ENCODE measurements at places on chromosomes 6 and 20.

DNA sequence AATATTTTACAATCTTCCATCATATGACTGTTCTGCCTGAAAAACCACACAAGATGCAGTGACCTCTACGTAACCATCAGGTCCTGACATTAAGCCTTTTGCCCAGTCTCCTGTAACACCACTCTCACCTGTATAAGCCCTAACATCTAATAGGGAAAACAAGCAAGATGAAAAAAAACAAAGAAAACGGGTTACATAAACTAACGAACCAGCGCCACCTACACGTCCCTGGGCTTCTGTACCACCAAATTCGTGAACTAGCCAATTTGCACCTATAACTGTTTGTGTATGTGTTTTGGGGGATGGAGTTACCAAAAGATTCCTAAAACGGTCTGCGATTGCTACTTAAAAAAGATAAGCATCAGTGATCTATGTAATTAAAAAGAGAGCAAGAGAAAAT, 70.2 kb downstream of the BLOC1S5 start:
- no peak for DNase-seq

DNA sequence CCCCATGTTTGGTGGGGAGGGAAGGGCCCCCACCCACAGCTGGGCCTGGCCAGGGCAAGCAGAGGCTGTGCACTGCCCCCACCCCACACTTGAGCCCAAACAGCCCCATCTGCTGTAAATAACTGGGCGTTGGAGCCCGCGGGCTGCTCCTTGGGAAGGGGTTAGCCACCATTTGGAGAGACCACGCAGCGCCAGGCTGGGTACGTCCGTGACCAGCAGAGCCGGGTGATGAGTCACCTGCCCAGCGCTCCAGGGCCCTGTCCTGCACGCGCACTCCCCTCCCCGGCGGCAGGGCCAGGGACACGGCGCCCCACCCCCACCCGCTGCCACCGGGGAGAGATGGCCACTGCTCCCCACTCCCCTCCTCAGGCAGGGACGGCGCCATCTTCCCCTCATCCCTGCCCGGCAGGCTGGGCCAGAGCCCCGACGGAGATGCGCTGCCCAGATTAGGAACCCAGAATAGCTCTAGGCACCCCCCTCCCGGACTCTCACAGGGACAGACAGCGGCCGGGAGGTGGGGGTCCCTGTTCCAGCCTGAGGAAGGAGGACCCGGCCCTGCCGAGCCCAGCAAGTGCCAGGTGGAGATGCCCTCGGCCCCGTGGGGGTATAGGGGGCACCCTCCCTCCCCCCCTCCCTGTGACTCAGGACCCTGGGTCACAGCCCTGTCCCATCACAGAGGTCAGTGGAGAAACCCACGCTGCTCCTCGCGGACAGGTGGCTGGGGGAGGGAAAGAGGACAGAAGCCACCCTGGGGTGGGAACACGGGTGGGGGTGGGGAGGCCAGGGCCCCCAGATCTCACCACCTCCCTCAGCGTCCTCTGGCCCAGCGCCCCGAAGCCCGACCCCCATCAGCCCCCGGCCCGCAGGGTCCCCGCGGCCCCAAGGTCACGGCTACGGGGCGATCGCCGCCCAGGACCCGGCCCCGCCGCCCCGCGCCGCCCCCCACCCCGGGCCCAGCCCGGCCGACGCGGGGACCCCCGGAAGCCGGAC, 642 bp downstream of the EEF1A2 start:
- no peak for DNase-seq

DNA sequence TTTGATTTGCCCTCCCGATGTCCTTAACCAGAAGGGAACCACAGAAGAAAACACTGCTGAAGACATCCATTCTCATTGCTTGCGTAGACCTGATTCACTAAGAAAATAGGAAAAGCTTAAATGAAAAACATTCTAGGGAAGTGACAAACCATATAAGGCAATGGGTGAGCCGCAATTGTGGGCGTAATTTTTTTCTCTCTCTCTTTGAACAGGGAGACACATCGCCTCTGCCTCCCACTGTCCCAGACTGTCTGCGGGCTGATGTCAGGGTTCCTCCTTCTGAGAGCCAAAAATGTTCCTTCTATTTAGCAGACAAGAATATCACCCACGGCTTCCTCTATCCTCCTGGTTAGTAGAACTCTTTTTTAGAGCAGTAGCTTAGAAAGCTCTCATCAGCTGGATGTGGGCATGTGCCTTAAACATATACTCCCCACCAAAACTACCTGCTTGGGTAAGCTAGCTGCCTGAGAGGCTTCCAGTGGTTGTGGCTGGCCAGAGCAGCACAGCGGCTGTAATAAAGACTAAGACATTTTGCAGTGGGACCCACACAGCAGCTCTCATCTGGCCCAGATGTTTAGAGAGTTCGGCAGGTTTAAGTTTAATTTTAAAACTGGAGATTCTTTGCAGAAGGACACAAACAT, 22.7 kb upstream of the CTAGE9 start:
- DNase-seq: no peak

- DNase-seq: no peak
Measured at GRCh38 chr20:20018366-20018765, 1.2 kb downstream of the NAA20 start.

DNA sequence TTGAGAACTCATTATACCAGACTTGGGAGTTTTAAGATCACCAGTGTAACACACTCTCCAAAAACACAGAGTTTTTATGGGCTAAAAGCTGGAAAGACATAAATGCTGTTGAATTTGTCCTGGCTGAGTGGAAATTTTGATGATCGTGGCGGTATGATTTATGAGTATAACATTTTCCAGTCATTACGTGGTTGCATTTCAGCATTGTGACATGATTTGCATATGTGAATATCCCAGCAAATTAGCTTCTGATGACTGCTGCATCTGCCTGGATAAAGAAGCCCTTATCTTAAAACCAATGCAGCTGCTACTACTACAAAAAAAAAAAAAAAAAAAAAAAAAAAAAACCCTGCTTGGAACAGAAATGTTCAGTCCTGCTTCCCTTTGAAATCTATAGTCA, 850.9 kb downstream of the TFAP2A start:
- DNase-seq: no peak
